Central memory CD4-positive, alpha-beta T cell (primary cell): ENCODE measurements at places on chromosomes 1 and 21.

DNA sequence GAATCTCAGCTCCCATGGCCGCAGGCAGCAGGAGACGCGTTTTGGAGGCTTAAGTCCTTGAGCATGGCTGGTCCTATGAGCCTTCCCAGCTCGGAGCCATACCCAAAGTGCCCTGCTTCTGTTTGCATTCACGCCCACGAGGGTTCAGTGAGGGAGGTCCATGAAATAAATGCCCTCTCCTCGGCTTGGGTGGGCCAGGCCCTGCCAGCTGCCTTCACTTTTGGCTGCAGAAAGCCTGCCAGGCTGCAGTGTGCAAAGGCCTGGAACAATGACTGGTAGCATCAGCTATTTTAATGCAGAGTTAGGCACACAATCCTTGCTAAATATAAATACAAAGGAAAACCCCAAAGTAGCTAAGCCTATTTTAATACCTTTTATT lies 49.4 kb downstream of the H3-3A start:
- DNase-seq = no peak

DNA sequence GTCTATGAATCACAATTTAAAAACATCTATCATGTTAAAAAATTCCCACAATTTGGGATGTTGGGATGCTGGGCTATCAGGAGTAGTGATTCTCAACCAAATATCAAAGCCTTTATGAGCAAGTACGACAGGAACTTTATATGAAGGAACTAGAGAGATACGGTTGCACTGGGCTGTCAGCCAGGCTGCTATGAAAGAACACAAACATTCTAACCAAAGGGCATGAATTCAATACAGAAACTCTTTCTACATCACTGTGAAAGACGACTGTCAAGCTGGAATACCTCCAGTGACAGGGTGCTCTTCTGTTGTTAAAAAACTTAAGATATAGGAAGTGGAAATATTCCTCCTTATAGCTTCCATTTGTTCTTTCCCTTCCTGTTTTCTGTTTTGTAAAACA lies 9.8 kb downstream of the CACNA1E start:
- DNase-seq = no peak

DNA sequence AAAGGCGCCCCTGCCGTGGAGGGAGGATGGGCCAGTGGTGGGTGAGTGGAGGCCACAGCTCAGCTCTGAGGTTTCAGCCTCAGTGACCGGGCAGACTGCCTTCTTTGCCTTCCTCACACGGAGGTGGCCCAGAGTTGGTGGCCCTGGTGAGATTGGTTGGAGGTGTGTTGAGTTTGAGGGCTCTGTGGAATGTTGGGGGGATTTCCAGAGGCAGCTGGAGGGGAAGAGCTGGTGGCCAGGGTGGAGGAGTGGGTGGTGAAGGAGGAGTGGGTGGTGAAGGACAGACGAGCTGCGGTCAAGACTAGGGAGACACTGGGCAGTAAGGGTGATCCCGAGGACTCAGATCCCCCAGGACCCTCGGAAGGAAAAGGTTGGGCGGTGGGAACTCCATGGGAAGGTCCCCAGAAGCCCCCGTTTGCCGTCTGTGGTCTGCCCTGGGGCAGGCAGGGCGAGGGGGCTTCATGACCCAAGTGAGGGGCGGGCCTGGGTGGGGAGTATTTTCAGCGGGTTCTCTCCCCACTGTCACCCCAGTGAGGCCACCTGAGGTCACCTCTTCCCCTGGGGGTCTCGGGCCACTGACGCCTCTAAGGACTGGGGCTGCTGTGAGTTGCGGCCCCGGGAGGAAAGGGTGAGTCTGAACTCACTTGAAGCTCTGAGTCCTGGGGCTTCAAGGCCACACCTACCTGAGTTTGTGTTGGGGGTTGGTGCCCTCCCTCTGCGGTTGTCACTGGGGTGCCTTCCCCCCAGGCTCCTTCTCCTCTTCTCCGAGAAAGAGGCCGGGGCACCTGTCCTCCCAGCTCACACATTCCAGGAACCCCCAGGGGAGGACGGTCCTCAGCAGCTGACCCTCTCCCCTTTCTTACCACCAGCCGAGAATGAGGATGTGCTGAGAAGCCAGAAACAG lies 22.7 kb upstream of the PIK3CD start:
- DNase-seq = peak; percentile 72

- DNase-seq = no peak
Measured at GRCh38 chr1:107243461-107243860, 102.6 kb downstream of the NTNG1 start.

DNA sequence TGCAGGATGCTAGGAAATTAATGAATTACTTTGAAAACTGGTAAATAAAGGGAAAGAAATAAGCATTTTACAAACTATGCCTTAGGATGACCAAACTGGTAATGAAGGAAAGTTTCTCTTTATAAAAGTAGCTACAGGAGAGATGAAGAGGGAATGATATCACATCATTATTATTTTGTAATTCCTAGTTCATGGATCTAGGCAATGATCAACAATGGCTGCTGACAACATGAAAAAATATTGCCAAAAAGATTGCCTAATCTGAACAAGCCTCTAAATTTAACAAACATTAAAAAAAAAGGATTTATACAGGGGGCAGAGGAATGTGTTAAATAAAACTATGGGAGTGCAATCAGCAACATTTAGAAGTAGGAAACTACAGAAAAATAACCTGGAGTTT lies 38.9 kb downstream of the NOS1AP start:
- DNase-seq = no peak

GRCh38 chr1:216518844-216519627 lies 95.8 kb upstream of the USH2A start:
- DNase-seq = no peak

DNA sequence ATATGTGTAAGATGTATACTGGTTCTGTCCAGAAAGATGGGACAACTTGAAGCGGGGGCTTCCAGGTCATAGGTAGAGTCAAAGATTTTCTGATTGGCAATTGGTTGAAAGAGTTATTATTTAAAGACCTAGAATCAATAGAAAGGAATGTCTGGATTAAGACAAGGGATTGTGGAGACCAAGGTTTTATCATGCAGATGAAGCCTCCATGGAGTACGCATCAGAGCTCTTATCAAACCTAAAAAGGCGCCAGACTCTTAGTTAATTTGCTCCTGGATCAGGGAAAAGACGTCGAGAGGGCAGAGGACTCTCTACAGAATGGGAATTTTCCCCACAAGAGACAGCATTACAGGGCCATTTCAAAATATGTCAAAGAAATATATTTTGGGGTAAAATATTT lies 23.7 kb upstream of the ETV3 start:
- DNase-seq = no peak

- DNase-seq = no peak
Measured at GRCh38 chr1:163538667-163539066, 216.9 kb downstream of the NUF2 start.

DNA sequence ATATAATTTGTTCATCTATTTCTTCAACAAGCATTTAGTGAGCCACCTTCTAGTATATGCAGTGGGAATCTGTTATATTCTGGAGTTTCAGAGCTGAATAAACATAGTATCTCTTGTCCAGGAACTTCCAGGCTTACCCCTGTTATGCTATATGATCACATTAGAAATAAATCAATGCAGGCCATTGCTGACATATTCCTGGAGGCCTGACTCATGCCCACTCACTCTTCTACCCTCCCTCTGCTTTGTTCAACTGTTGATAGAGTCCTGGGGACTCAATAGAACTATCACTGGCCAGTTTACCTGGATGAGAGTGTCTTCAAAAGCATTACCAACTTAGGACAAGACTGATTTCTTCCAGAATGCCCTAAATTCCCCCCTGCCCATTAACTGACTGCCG lies 29.3 kb upstream of the SRSF10 start:
- DNase-seq = no peak

GRCh38 chr1:54252371-54252936 lies 52.5 kb downstream of the MRPL37 start:
- no peak for DNase-seq

GRCh38 chr1:89555550-89555949 lies 30.9 kb downstream of the LRRC8B start:
- DNase-seq = no peak

DNA sequence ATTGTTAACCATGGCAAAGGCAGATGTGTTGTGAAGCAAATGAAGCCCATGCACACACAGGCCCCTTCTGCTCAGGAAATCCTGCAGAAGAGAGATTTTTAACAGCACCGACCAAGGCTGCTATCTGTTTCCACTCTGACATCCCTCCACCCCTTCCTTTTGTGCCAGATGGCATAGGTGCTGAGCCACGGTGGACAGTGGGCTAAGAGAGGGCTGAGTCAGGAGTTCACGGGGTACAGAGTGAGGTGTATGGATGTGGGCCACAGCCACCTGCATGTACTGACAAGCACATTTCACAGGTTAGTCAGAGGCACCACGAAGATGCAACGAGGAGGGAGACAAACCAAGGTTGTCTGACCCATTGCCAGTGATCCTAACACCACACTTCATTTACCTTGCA lies 9.5 kb downstream of the RSPH1 start:
- DNase-seq = no peak

DNA sequence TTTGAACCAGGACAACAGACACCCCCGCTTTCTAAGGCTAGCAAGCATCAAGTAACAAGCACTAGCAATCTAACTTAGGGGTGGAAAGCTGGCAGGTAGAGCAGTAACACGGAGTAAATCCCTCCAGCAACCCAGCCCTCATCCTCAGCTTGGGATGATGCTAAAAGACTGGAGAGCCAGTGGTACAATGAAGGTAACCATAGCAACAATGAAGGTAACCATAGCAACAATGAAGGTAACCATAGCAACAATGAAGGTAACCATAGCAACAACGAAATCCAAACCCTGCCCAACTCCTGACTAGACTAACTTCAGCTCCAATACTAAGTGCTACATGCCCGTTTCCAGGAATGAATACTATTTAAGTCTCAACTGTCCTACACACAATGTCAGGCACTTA lies 22.2 kb upstream of the EIF4G3 start:
- DNase-seq = no peak

DNA sequence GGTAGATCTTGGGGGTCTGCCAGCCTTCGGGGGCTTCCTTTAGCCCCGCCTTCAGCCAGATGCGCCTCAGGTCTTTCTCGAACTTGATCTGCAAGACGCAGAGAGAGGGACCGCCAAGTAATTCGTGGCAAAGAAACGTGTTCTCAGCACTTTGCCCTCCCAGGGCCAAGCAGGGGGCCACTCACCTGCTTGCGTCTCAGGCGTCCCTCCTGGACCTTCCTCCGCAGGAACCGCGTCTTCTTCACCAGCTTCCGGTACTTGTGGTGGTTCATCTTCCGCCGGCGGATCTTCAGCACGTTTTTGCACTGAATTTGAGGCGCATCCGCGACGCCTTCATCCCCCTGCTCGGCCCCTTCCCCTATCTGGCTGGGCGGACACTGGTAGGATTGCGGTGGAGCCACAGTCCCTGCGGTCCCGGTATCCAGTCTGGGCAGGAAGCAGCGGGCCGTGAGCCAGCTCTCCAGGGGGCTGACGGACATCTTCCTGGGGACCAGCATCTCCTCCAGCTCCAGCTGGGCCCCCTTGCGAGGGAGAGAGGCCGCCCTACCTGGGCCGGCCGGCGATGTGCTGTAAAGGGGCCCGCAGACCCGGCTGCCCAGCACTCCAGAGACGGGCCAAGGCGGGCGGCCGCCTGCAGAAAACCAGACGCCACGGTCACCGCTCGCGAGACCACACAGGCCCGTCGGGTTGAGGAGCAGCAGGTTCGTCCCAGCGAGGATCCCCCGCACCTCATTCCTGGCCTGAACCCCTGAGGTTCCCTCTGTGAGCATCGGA lies 1.0 kb downstream of the AURKAIP1 start:
- no peak for DNase-seq

DNA sequence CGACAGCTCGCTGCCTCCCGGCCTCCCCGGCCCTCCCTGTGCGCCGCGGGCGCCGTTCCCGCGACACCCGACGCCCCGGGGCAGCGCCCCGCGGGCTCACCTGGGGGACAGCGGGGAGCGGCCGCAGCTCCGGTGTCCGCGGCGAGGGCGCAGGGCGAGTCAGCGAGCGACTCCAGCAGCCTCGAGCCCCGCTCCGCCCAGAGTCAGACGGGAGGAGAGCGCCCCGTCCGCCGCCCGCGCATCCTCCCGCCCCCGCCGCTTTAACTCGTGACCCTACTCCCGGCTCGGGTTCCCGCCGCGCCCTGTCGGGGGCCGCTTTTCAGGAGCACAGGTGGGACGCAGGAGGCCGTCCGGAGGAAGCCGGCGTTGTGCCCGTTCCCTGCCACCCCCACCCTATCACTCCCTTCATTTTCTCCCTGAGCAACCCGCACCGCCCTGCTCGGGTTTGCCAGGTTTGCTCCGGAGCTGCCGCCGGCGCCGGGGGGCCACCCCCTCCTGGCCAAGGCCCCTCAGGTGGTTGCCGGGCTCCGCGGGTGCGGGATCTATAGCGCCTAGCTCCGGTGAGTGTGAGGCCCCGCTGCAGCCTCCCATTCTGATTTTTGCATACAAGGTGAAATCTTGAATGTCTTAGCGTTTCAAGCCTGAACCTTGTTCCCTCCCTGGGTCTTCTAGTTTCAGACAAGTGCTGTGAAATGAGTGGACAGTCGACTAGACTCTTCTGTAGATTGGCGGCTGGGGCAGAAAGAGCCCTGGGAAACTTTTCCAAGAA lies at the start of gene MCOLN3:
Gene MCOLN3, minus strand, starts transcription at position 205 of the 769 bp plus-strand sequence. CDS start 3,140 bp downstream, outside the sequence.
- DNase-seq = peak; percentile 19

GRCh38 chr21:46057111-46057709 lies 40.7 kb upstream of the COL6A2 start:
- DNase-seq = no peak

DNA sequence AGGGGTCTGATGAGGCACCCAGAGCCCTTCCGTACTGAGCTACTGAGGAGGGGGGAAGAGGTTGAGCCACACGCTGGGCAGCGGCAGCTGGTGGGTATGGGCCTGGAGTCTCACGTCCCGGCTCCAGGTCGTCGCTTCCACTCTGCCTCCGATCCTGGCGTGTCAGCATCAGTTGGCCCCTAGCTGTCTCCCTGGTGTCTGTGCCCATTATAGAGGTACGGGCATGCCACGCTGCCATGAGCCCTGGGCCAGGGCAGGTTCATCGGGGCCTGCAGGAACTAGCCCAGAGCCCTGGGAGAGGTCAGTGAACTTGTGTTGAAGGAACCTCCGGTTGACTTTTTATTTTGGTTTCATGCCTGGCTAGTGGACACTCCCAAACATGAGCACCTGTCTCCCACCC lies 18.2 kb downstream of the COQ8A start:
- no peak for DNase-seq
